Stimulated activated CD8-positive, alpha-beta memory T cell treated with anti-CD3 and anti-CD28 coated beads, Interleukin-15, amount 100 ng/mL, for 1 hour (primary cell): ENCODE measurements at places on chromosomes 13 and 19.

DNA sequence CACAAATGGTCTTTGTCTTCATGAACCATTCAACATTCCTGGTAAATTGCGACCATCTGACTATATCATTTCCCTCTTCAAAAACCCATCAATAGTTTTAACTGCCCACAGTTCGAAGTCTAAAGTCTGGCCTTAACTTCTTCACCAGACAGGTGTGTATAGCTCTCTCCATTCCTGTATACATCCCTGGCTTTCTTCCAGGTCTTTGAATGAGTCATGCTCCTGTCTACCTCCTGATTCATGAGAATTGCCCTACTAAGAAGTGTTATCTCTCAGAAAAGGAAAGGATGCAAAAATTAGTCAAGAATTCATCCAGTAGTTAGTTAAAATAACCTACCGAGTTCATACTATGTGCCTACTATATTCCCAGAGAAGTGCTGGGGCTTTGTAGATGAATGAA lies 225.0 kb downstream of the TBC1D4 start:
- no peak for DNase-seq

DNA sequence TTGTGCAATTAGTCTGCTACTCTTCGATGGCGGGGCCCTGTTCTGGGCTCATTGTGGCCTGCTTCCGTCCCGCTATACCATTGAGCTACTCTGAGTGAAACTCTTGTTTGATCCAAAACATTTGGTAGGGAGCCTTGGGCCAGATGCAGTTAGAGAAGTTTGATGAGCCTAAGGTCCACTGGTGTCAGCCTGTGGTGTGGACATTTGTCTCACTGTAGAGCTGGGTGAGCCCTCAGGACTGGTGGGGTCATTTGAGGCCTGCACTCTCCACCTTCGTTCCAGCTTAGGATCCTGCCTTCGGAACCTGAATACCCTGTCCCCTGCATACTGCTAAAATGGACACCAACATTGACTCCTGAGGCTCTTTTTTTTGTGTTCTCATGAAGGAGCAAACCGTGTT lies 6.9 kb downstream of the UBAC2 start:
- DNase-seq: no peak

- no peak for DNase-seq
These were observed 4.9 kb upstream of the GIPC3 start for GRCh38 chr19:3580156-3580934.

GRCh38 chr19:42497492-42498168 lies 30.7 kb downstream of the CEACAM1 start:
- no peak for DNase-seq

DNA sequence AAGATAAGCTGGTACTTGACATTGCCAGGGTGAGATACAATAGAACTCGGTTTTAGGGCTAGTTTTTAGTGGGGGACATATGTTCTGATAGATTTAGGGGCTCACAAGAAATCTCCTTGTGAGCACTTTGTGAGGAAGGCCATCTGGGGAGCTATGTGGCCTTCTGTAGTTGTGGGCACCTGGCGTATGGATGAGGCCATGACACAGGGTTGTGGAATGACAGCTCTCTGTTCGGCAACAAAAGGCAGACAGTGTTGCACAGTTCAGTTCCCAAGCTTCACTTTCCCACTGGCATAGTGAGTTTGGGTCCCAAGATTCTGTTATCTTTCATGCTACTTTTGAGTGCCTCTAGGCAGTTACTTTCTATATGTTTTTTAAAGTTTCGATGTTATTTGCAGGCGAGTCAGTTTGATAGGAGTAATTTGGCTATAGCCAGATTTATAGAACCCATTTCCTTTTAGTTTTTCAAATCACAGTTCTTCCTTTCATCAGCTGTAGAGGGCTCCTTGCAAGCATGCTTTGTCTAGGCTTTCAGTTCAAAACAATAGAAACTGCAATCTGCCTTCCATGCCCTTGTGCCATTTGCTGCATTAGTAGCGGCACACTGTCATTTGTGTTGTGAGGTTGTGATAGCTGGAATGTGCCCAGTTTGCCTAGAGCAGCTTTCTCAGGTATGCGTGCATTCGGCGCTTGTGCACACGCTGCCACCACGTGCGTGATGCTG lies 70.6 kb upstream of the TEX29 start:
- no peak for DNase-seq

GRCh38 chr13:51647067-51647466 lies 62.8 kb downstream of the WDFY2 start:
- DNase-seq: no peak

GRCh38 chr13:73828811-73829210 lies 305.4 kb downstream of the KLF12 start:
- DNase-seq: no peak

GRCh38 chr19:55071129-55071502 lies 4.6 kb upstream of the EPS8L1 start:
- no peak for DNase-seq

- no peak for DNase-seq
These were observed 2.6 kb downstream of the KCNRG start for GRCh38 chr13:50017819-50018218.

DNA sequence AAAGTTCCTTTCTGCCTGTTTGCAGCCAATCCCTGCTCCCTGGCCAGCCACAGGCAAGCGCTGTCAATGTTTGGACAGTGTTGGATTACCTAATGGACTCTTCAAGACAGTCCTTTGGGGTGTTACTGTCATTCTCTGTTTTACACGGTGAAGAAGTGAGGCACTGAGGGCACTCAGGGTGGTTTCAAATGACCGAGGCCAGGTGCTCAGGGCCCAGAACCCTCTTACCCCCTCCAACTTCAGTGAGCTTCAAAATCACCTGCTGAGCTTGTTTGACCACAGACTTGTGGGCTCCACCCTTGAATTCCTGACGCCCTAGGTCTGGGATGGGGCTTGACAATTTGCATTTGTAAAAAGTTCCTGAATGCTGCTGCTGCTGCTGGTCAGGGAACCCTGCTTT lies 97.9 kb downstream of the GGACT start:
- DNase-seq: no peak

GRCh38 chr19:8452446-8453123 lies 7.8 kb downstream of the HNRNPM start:
- no peak for DNase-seq

DNA sequence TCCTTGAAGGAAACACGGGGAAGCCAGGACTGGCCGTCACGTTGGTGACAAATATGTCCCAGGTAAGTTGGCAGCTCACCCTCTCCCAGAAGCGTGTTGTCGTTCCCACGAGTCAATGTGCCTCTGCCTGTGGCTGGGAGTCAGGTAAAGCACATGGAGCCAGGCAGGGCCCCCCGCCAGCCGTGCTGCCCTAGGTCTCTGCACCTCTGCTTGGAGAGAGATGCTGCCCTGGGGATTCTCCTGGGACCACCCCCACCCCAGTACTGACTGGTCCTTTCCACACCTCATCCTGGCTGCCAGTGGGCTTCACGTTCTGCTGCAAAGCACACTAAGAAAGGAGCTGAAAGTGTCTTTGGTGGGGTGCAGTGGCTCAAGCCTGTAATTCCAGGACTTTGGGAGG lies 9.9 kb downstream of the ZNF114 start:
- no peak for DNase-seq
